ENCODE measurements at places on chromosomes 7 and 10. TPM values are rescaled to one million over a fixed set of nuclear protein-coding genes. Genes with fewer than 3 reads are reported as not detected.

- no peaks in the 10 kb centered on the region for H3K36me3 ChIP-seq
- H3K4me1 ChIP-seq, result peaks cover 15% of the 10 kb centered on the region
- DNase-seq, result no peak
These were observed 29.5 kb downstream of the CHCHD3 start for GRCh38 chr7:133052401-133052756.

Gene ZNF804B
- not detected for total RNA-seq

- H3K4me3 ChIP-seq, result no peak overlapping the region
- no peaks in the 10 kb centered on the region for H3K27me3 ChIP-seq
- peaks cover 49% of the 10 kb centered on the region for H3K4me1 ChIP-seq
- no peak overlapping the region for H3K27ac ChIP-seq
These were observed 29.3 kb upstream of the CROT start for GRCh38 chr7:87316097-87316700.

- no peaks in the 10 kb centered on the region for H3K36me3 ChIP-seq
- H3K27me3 ChIP-seq, result no peaks in the 10 kb centered on the region
- no peaks in the 10 kb centered on the region for H3K4me1 ChIP-seq
These were observed 36.8 kb downstream of the ST7 start for GRCh38 chr7:116990056-116990455.

GRCh38 chr7:26429168-26429567, 137.5 kb downstream of the SNX10 start:
- no peak for DNase-seq
- H3K36me3 ChIP-seq, result no peaks in the 10 kb centered on the region
- H3K4me3 ChIP-seq, result no peak overlapping the region
- no peaks in the 10 kb centered on the region for H3K4me1 ChIP-seq
- no peak overlapping the region for H3K27ac ChIP-seq

- H3K27me3 ChIP-seq, result peaks cover 4% of the 10 kb centered on the region
- no peak overlapping the region for H3K27ac ChIP-seq
- H3K4me1 ChIP-seq, result peaks cover 19% of the 10 kb centered on the region
- no peaks in the 10 kb centered on the region for H3K36me3 ChIP-seq
- no peak overlapping the region for H3K4me3 ChIP-seq
These were observed 6.4 kb downstream of the SPOCK2 start for GRCh38 chr10:72081772-72082590.

- DNase-seq, result no peak
- H3K36me3 ChIP-seq, result no peaks in the 10 kb centered on the region
- H3K27me3 ChIP-seq, result no peaks in the 10 kb centered on the region
- H3K27ac ChIP-seq, result no peak overlapping the region
- no peaks in the 10 kb centered on the region for H3K4me1 ChIP-seq
These were observed 77.7 kb downstream of the CDCA7L start for GRCh38 chr7:21867816-21868575.

DNA sequence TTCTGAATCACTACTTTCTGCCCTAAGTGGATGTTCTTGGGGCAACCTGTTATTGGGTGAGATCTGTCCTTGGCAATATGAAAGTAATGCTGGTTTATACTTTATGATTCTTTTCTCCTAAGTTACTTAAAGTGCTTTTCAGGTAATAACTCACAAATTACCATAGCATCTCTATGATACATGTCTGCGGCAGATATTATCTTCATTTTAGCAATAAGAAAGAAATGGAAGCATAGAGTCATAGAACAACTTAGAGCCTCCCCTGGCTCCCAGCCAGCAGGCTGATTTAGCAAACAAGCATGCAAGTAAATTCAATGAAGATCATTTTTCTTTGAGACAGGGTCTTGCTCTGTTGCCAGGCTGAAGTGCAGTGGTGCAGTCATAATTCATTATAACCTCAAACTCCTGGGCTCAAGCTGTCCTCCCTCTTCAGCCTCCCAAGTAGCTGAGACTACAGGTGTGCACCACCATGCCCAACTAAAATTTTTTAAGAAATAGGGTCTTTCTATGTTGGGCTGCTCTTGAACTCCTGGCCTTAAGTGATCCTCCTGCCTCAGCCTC, 38.1 kb upstream of the GRM8 start:
- no peak overlapping the region for H3K4me3 ChIP-seq
- H3K27me3 ChIP-seq, result no peaks in the 10 kb centered on the region
- no peak overlapping the region for H3K27ac ChIP-seq
- H3K4me1 ChIP-seq, result no peaks in the 10 kb centered on the region
- H3K36me3 ChIP-seq, result no peaks in the 10 kb centered on the region
- DNase-seq, result no peak

- H3K27ac ChIP-seq, result no peak overlapping the region
- peaks cover 28% of the 10 kb centered on the region for H3K27me3 ChIP-seq
- peaks cover 43% of the 10 kb centered on the region for H3K4me1 ChIP-seq
- H3K36me3 ChIP-seq, result no peaks in the 10 kb centered on the region
- peak overlapping the region; percentile 38 for H3K4me3 ChIP-seq
These were observed 167.0 kb upstream of the PPP1R3A start for GRCh38 chr7:114085592-114086501.

GRCh38 chr7:44673324-44673723, 66.9 kb downstream of the OGDH start:
- peaks cover 9% of the 10 kb centered on the region for H3K4me1 ChIP-seq
- H3K27me3 ChIP-seq, result no peaks in the 10 kb centered on the region
- no peak overlapping the region for H3K4me3 ChIP-seq
- no peak overlapping the region for H3K27ac ChIP-seq
- DNase-seq, result no peak
- peaks cover 29% of the 10 kb centered on the region for H3K36me3 ChIP-seq

- H3K27me3 ChIP-seq, result no peaks in the 10 kb centered on the region
- no peak overlapping the region for H3K4me3 ChIP-seq
- H3K4me1 ChIP-seq, result peaks cover 15% of the 10 kb centered on the region
- DNase-seq, result no peak
- H3K27ac ChIP-seq, result no peak overlapping the region
These were observed 27.7 kb downstream of the PPP2R2D start for GRCh38 chr10:131928248-131929095.

Gene WDR86
- total RNA-seq, result 0.11 TPM

- no peak overlapping the region for H3K27ac ChIP-seq
- H3K27me3 ChIP-seq, result peaks cover 8% of the 10 kb centered on the region
- DNase-seq, result no peak
- H3K4me1 ChIP-seq, result no peaks in the 10 kb centered on the region
- H3K4me3 ChIP-seq, result no peak overlapping the region
These were observed 58.3 kb upstream of the SHH start for GRCh38 chr7:155870334-155871180.

GRCh38 chr10:72248468-72249151, 25.1 kb upstream of the DDIT4 start:
- no peaks in the 10 kb centered on the region for H3K36me3 ChIP-seq
- H3K27ac ChIP-seq, result peak overlapping the region; percentile 81
- peaks cover 94% of the 10 kb centered on the region for H3K4me1 ChIP-seq
- H3K27me3 ChIP-seq, result no peaks in the 10 kb centered on the region

Gene CTAGE4
- total RNA-seq, result not detected

DNA sequence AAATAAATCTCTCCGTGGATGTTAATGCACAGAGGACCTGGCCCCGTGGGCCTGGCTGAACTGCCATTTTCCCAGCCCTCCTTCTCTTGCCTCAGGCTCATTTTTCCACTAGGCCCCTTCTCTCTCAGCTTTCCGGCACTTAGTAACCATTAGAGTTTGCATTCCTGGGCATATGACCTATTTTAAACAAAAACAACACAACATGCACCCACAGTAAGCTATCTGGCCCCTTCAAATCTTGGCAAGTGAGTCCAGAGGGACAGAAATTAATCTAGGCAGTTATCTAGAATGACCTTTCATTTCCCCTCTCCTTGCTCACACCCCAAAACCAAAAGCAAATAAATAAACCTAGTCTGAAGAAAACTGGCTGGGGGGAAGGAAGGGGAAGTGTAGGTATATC, 11.7 kb downstream of the FBXW4 start:
- no peak overlapping the region for H3K27ac ChIP-seq
- no peaks in the 10 kb centered on the region for H3K27me3 ChIP-seq
- H3K36me3 ChIP-seq, result peaks cover 3% of the 10 kb centered on the region
- peaks cover 32% of the 10 kb centered on the region for H3K4me1 ChIP-seq
- H3K4me3 ChIP-seq, result no peak overlapping the region
- DNase-seq, result no peak

All from HepG2 (cell line).